ENCODE measurements at places on chromosomes 2 and 18. TPM values are rescaled to one million over a fixed set of nuclear protein-coding genes. Genes with fewer than 3 reads are reported as not detected.

ARMC9 gene
- total RNA-seq, result 19.3 TPM

RGPD4 gene
- 0.12 TPM for total RNA-seq

SPEG gene
- 92.9 TPM for total RNA-seq

HAAO gene
- not detected for total RNA-seq

SMC6 gene
- 61.4 TPM for total RNA-seq

CD226 gene
- 0.05 TPM for total RNA-seq

MAPRE2 gene
- total RNA-seq, result 127 TPM

SRD5A2 gene
- total RNA-seq, result not detected

NEU4 gene
- 0.88 TPM for total RNA-seq

CPLX4 gene
- total RNA-seq, result not detected

LOXL3 gene
- 64.2 TPM for total RNA-seq

NLRC4 gene
- not detected for total RNA-seq

SLC9A2 gene
- not detected for total RNA-seq

ARHGEF33 gene
- 1.1 TPM for total RNA-seq

RUFY4 gene
- total RNA-seq, result not detected

TNFRSF11A gene
- total RNA-seq, result 1.2 TPM

CLASP1 gene
- total RNA-seq, result 163 TPM

LBH gene
- 112 TPM for total RNA-seq

CCDC121 gene
- 5.3 TPM for total RNA-seq

UGT1A4 gene
- not detected for total RNA-seq

KCNK3 gene
- total RNA-seq, result 21.7 TPM
